ENCODE measurements at places on chromosomes 12 and 14. TPM values are rescaled to one million over a fixed set of nuclear protein-coding genes. Genes with fewer than 3 reads are reported as not detected.

GPR68 gene
- 10.5 TPM for total RNA-seq

SINHCAF gene
- total RNA-seq, result 186 TPM

GPR162 gene
- not detected for total RNA-seq

CLECL1 gene
- total RNA-seq, result not detected

C14orf39 gene
- 0.68 TPM for total RNA-seq

ZNF705A gene
- not detected for total RNA-seq

PZP gene
- total RNA-seq, result not detected

COX14 gene
- 21.2 TPM for total RNA-seq

PPP4R4 gene
- 17.4 TPM for total RNA-seq

AKAP5 gene
- total RNA-seq, result under 0.01 TPM

KRT71 gene
- total RNA-seq, result not detected

TAS2R20 gene
- 0.34 TPM for total RNA-seq

ERC1 gene
- total RNA-seq, result 33.5 TPM

DLGAP5 gene
- total RNA-seq, result 0.07 TPM

ZNF385A gene
- 6.2 TPM for total RNA-seq

ANKRD33 gene
- total RNA-seq, result not detected

C12orf50 gene
- under 0.01 TPM for total RNA-seq

SLC25A47 gene
- total RNA-seq, result 0.07 TPM

DEPDC4 gene
- 1.0 TPM for total RNA-seq

MUCL1 gene
- not detected for total RNA-seq

VRTN gene
- not detected for total RNA-seq

GPR84 gene
- 0.07 TPM for total RNA-seq

NUAK1 gene
- total RNA-seq, result 20.5 TPM

FAIM2 gene
- not detected for total RNA-seq

IL31 gene
- total RNA-seq, result not detected

ART4 gene
- not detected for total RNA-seq

PLEK2 gene
- total RNA-seq, result 27.8 TPM

NRIP2 gene
- not detected for total RNA-seq

ARHGEF25 gene
- 0.43 TPM for total RNA-seq

PLEKHA5 gene
- total RNA-seq, result 18.8 TPM

SAMD4A gene
- 11.3 TPM for total RNA-seq

RDH12 gene
- 0.78 TPM for total RNA-seq

OTUB2 gene
- total RNA-seq, result 2.7 TPM

KLRB1 gene
- not detected for total RNA-seq

TMEM63C gene
- 1.4 TPM for total RNA-seq

RILPL2 gene
- total RNA-seq, result 4.1 TPM

OR11H12 gene
- not detected for total RNA-seq

PRH2 gene
- total RNA-seq, result not detected

KIF26A gene
- total RNA-seq, result 0.14 TPM

SERPINA10 gene
- total RNA-seq, result not detected

VAMP1 gene
- total RNA-seq, result 1.6 TPM

DEGS2 gene
- 1.2 TPM for total RNA-seq

NFATC4 gene
- 9.5 TPM for total RNA-seq

CCDC184 gene
- not detected for total RNA-seq

BBS10 gene
- 14.2 TPM for total RNA-seq

NTF3 gene
- not detected for total RNA-seq

SERPINA6 gene
- not detected for total RNA-seq

BCL2L2 gene
- 36.4 TPM for total RNA-seq
